ENCODE measurements at places on chromosomes 3 and 15.
A peak's percentile ranks its signal among the peaks of the same experiment; 100 is the strongest.

DNA sequence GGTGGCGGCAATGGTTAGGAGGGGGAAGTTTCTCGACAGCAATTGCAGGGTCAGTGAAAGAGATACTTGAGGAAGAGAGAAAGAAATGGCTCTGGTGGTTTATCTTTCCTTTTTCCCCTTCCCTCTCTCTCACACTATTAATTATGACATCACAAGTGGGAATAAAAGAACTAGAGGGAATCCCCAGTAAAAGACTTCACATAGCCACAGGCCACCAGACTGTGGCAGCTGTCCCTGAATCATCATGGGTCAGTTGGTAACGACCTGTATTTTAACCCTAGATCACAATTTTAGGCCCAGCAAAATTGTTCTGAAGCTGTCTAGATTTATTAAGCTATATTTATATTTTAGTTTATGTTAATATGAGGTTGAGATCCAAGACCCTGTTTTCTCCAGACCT is 40.3 kb downstream of the MBNL1 start:
- DNase-seq = no peak

DNA sequence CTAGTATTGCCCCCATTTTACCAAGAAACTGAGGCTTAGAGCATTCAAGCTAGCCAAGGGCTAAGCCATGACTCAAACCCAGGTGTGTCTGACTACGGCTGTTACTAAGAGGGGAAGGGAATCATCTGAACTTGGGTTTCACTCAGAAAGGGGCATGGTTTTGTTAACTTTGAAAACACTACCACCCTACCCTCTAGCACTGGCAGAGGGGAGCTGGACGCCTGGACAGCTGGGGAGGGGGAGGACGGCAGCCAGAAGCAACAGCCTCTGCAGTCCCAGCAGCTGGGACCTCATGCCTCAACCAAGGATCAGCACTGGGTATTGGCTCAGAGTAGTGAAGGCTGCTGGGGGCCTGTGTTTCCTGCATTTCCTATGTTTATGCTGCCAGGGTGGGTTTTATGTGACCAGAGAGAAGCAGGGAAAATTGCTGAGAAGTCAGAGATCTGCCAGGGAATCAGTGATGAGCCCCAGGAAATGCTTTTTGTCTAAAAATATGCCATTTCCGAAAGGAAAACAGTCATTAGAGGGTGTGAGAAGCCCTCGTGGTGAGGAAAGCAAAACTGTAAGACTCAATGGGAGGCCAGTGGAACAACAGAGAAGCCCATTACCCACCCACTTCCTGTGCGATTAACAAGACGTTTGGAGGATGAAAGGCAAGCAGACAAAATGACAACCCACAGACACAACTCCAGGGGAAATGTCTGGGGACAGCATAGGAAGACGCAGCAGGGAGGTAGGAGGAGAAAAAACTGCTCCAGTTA is 41.2 kb downstream of the LIPC start:
- peak; percentile 47 for DNase-seq

- no peak for DNase-seq
These were observed 391.0 kb upstream of the RARB start for GRCh38 chr3:25037049-25037547.

DNA sequence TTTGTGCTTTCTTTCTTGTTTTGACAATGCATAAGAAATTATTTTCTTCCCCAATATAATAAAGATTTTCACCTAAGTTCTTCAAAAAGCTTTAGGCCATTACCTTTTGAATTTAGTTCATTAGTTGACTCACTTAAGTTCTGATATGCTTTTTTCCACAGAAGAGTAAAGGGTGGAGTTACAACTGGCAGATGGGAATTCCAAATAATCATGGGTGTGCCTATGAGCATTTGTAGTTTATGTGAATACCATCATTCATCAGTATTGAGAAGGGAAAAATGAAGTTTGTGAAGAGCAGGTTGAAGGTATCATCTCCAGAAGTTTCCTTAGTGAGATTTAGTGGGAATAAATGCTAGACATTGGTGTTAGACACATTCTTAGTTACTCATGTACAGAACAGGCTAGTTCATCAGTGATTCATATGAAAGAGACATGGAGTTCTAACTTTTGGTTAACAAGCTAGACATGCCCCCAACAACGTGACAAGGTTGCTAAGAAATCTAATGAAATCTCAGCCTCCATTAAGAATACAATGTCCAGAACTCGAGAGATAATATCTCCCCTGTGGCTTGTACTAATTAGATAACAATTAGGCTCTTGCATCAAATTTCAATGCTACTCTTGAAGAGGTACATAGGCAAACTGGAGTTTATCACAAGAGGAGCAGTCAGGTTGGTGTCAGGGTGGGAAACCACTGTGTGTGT is 16.9 kb upstream of the ALCAM start:
- DNase-seq = no peak

- DNase-seq = no peak
These were observed 31.0 kb downstream of the ALDH1L1 start for GRCh38 chr3:126149256-126149902.

GRCh38 chr3:9676785-9677184 is 26.8 kb upstream of the CPNE9 start:
- DNase-seq = no peak

- no peak for DNase-seq
These were observed 20.5 kb downstream of the EAF2 start for GRCh38 chr3:121855555-121855954.
